ENCODE measurements at places on chromosomes 7 and 10.

GRCh38 chr7:33640741-33641140 lies 264.6 kb upstream of the BMPER start:
- DNase-seq, result no peak

GRCh38 chr7:44709011-44709915 lies 39.4 kb upstream of the ZMIZ2 start:
- DNase-seq, result no peak

DNA sequence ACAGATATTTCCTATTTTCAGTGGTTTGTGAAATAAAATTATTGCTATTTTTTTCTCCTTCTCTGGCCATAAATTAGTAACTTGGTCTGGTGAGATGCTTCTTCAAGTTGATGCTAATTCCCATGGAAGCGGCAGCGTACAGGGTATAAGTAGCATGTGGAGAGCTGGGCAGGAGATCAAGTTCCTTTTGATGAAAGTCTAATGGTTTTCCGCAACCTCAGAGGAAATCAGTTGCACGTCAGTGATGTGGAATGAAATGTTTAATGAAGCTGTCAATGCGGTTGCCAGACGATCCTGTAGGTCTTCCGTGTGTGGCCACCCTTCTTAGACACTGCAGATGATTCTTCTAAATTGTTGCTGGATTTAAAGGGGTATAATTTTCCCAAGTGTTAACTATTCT lies 236.4 kb upstream of the GRM3 start:
- DNase-seq, result no peak

GRCh38 chr10:34758447-34758996 lies 56.6 kb downstream of the PARD3 start:
- peak; percentile 27 for DNase-seq

DNA sequence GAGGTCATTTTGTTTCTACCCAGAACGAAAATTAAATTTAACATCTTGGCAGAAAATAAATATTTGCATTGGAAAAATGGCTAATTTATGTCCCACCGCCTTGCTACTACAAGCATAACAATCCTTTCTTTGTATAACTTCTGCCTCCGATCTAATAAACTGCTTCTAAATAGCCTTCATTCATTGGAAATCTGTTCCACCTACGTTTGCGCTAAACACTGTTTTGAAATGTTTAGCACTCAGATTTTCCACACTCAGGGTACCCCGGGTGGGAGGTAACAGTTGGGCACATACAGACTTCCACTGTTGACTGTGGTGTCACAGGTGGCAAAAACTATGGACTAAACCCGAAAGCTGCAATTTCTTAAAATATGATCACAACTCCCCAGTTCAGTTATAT lies 96.4 kb downstream of the FGFR2 start:
- no peak for DNase-seq

GRCh38 chr10:110867807-110868465 lies 3.8 kb upstream of the PDCD4 start:
- no peak for DNase-seq

DNA sequence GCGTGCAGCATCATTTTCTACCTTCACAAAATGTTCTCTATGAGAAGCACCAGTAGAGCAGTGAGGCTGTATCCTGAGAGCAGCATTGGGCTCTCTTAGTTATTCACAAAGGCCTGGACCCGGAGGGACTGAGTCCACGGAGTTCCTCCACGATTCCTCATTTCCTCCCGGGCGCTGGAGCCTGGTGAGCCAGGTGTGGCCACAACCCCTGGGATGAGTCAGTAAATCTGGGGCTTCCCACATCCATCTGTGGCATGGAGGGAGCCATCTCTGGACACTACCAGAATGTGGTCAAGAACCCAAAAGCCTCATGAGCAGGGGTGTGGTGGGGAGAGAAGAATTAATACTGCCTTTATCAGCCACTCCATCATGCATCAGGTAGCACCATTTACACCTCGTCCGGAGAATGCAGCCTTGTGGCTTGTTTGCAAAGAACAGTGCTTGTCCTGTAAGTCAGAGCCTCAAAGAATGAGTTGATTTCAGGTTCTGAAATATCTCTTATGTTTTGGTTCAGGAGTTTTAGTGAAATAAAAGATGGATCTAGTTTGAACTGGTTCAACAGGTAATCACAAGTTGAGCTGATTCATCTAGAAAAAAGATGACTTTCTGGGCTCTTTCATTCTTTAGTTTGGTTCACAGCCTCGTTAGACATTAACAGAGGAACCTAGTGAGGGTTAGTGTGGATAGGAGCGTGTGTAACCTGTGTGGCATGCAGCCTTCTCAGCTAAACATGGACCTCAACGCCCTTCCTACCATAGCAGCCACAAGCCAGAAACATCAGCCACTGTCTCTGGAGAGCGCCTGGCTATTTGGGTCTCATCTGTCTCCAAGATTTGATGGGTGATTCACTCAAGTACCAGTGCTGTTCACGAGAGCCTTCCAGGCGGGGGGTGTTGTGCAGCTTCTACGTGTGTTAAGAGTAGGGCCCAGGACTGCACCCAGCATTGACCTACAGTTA lies 95.2 kb downstream of the WDR37 start:
- DNase-seq, result no peak

- DNase-seq, result no peak
Measured at GRCh38 chr10:101826852-101827434, 8.7 kb upstream of the OGA start.

- DNase-seq, result no peak
Measured at GRCh38 chr10:48365668-48366067, 59.2 kb downstream of the MAPK8 start.

DNA sequence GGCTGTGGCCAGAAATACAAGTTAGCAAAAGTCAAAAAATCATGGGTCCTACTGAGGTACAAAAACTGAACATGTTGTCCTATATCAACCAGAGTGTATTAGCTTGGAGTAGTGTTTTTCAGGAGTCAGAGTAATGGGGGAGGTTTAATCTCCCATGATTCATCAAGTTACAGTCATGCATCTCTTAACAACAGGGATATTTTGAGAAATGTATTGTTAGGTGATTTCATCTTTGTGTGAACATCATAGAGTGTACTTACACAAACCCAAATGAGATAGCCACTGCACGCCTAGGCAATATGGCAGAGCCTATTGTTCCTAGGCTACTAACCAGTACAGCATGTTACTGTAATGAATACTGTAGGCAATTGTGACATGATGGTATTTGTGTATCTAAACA lies 14.9 kb upstream of the TES start:
- DNase-seq, result no peak

DNA sequence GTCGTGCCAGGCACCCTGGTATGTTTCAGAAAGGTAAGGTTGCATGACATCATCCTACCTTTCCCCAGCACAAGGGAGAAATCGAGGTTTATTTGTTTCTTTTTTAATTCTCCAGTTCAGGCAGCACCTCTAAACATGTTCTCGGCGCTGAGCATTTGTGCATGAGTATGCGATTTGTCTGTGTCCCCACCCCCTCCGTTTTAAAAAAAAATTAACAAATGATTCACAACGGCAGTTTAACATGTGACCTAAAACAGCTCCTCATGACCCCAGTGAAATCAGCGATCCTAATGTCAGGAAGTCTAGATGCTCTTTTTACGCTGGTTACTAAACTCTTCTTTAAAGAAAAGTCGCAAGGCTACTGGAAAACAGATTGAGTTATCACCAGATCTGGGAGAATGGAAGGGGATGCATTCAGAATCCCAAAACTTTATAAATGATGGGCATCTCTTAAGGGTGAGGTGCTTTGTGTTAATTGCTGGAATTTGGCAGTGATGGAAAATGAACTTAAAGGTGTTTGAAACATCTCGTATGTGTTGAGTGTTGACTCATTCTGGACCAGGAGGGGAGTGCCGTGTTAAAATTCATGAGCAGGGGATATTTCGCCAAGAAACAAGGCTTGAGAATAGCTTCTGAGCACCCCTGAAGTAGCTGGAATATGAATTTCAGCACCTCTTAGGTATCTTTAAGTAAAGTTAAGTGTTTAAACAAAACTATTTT lies 106.8 kb upstream of the PDCD4 start:
- no peak for DNase-seq
